ENCODE measurements at places on chromosomes 12 and 14.

GRCh38 chr14:99691111-99691885 lies 7.2 kb downstream of the CYP46A1 start:
- no peak for DNase-seq

DNA sequence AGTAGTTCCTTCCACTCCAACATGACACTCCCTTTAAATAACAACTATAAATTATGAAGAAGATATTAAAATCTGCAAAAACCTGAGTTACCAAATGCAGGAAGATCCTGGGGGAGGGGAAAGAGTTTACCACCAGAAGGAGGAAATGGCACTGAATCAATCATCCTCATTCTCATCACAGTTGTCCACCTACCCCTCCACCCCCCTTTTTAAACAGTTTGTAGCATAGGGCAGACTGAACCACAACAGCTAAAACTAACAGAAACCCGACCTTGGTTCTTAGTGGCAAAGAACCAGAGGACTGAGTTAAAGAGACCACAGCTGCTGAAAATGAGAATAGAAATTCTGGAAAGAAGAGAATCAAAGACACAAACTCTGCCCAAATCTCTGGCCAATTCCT lies 189.5 kb downstream of the MED13L start:
- no peak for DNase-seq

DNA sequence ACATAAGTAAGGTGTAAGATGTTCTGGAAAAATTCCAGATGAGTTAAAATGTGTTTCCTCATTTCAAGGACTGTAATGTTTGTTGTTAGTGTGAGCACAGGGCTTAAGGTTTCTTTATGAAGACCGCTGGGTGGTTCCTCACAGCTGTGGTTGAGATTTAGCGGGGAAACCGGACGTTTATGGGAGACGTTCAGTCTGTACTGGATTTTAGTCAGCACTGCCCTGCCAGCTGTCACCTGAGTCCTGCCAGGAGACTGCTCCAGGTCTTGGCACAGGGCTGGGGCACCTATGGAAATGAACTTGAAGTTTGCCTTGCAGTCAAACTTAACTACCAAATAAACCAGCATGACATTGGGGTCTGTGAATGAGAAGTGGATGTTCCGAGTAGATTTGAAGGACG lies 555.2 kb downstream of the DIO2 start:
- no peak for DNase-seq

DNA sequence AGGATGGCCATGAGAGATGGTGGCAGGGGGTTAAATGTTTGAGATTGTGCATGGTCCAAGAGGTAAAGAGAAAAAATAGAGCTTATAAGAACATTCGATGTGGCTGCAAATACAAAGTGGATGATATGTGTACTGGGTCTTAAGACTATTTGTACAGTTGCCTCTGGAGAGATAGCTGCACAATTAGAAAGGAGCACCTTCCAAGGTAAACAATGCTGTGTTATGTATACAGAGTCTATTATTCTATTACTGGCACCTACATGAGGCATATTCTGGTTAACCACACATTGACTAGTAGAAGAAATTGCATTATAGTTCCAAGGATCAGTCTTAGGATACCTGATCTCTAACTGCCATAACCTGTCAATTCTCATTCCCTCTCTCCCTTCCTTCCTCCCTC lies 238.0 kb upstream of the FOXN3 start:
- no peak for DNase-seq

GRCh38 chr12:13142747-13143146 lies 39.3 kb upstream of the GSG1 start:
- no peak for DNase-seq

DNA sequence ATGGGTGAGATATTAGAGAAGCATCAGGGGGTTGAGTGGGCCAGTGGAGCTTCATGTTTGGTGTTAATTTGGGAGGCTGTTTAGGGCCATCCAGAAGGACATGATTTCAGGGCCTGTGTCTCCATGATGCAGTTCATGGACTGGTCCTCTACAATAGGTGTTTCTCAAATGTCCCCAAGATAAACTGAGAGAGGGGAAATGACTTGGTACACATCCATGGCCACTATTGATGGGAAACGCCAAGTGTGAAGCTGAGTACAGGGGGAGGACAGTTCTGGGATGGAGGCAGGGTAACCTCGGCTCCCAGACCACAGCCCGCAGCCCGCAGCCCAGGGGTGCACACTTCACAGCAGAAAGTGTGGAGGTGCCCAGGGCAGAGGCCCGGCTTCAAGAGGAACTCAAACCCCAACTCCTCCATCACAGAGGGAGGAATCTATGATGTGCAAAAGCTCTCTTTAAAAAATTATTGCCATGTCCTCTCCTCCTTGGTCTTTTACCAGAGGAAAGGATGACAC lies 33.3 kb downstream of the CACNA2D4 start:
- DNase-seq: no peak

- DNase-seq: no peak
These were observed 62.0 kb upstream of the BCL11B start for GRCh38 chr14:99333841-99334635.

DNA sequence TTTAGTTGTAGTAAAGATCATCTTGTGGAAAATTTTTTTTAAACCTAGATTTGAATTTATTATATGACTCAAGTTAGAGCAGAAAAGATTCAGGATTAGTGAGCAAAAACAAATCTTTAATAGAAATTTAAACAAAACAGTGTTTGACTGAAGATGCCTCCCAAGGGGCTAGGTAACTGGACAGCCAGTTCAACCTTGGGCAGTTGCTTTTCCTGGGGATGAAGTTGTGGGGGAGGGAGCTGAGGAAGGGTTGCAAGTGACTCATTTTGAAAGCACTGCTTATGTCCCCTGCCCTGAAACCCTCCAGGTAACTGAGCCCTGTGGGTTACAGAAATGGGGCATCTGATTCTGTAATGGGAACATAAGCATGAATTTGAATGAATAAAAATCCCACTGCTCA lies 13.1 kb downstream of the CFAP54 start:
- no peak for DNase-seq

DNA sequence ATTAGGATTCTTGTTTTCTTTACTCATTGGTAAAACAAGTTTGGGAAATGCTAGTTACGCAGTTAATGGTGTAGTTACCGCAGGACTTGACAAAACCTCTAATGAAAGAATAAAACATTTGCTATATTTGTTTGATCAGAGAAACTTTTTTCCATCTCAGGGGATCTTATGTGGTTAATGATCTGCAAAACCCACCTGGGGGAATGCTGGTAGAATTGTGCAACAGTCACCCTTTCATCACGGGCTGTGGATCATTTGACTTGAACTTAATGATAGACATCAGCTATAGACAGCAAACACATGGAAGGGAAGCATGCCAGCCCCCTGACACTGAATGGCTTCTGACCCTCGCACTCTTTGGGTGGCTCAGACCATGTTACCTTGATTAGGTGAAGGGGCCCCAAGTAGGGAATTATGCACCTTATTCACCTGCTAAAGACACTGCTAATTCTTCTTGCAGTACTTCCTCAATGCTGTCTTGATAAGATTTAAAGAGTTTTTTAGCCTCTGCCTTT lies 84.2 kb downstream of the PDE3A start:
- DNase-seq: no peak

- no peak for DNase-seq
These were observed 594 bp downstream of the TAMALIN start for GRCh38 chr12:52007158-52007921.

DNA sequence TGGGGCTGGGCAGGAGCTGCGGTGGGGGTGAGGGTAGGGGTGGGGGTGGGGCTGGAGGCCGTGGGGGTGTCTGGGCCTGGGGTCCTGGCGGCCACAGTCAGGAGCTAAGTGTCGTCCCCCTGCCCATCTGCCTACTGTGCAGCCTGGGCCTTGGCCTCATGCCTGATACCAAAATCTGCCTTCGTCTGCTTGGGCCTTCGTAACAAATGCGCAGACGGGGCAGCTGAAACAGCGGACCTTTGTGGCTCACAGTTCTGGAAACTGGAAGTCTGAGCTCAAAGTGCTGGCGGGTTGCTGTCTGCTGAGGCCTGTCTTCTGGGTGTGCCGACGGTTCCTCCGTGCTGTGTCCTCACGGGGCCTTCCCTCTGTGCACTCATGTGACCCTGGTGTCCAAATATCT lies 61.7 kb downstream of the KIF26A start:
- DNase-seq: no peak

DNA sequence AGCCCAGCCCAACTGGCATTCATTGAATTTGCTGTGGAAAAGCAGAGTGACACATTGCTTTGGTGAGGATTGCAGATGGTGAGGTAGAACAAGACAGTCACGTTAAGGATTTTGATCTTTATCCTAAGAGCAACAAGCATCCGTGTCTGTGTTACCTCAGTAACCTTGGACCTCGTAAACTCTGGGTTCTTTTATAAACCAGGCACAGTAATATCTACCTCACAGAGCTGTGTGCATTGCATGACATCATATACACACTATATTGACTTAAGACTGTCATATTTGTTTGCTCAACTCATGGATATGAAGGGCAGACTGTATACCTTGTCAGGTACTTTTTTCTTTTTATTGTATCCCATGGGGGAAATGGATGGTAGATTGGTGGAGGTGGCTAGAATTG lies 156.2 kb downstream of the ETV6 start:
- no peak for DNase-seq

GRCh38 chr12:46410495-46410894 lies 37.9 kb upstream of the SLC38A2 start:
- no peak for DNase-seq

GRCh38 chr14:61860294-61860918 lies 98.2 kb downstream of the SNAPC1 start:
- peak; percentile 51 for DNase-seq

GRCh38 chr14:32201193-32201815 lies 541 bp upstream of the RNU6-7 start:
- DNase-seq: peak; percentile 51

GRCh38 chr12:15515010-15515409 lies 192.7 kb downstream of the PTPRO start:
- DNase-seq: no peak

DNA sequence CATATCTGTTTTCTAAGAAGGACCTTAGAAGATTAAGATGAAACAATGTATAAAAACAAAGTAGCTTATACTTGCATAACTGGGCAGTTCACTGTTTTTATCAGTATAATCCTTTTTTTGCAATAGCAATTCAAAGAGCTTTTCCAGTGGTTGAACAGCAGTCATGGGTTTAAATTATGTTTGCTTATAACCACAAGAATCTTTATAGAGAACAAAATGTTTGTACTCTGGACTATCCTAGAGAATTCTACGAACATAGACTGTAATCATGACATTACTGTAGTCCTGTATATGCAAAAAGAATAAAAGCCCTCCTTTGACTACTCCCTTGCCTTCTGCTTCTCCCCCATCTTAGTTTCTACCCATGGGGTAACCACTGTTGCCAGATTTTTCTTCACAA lies 5.7 kb downstream of the FAM177A1 start:
- DNase-seq: no peak

DNA sequence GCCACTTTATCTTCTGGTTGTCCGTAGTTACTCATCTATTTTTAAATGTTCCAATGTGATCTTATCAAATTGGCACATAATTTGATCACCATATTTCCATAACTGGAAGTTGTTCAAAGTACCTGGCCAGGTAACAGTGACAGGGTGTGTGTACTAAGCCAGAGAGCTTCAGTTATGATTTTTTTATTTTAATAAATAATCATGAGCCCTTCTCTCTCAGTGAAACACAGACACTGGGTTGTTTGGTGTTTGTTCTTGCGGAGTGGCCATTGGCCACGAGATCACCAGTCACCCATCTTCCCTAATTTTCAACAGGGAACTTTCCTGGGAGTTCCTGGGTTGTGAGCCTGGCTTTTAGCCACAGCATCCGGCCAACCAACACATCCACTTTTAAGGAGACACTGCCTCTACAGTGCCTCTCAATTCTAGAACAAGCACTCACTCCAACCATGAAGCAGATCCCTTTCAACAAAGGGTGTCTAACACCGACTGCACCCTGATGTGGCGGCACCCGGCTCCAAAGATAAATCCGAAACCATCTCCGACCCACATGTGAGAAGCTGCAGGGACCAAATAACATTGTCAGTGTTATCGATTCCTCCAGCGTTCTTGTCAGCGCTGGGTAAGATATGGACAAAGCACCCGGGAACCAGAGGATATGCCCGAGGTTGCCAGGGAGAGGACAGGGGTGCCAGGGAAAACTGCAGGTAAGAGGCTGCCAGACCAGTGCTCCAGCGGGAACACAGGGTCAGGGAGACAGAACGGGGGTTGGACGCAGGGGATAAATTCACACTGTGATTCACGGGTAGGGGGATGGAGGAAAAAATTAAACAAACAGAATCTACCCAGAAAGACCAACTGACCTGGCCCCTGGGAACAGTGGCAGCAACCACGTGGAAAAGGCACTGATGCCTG lies 49.9 kb downstream of the FOXN3 start:
- DNase-seq: no peak

- DNase-seq: no peak
These were observed 107.1 kb upstream of the SLCO1C1 start for GRCh38 chr12:20588042-20588441.

DNA sequence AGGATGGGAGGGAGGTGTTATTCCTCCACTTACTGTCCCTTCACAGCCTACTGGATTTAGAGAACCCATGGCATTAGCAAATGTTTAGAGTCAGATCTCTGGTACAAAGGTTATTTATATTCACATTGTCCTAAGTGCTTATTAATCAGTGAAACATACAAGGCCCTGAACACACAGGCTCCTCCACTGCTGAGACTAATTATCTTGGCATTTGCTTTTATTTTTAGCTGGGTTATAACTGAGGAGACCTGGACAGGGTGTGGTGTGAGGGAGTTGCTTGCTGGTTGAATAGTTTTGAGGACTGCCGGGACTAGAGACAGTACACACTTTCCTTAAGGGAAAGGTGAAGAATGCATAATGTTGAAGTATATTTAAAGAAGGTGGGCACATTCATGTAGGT lies 77.5 kb downstream of the FIGNL2 start:
- no peak for DNase-seq

DNA sequence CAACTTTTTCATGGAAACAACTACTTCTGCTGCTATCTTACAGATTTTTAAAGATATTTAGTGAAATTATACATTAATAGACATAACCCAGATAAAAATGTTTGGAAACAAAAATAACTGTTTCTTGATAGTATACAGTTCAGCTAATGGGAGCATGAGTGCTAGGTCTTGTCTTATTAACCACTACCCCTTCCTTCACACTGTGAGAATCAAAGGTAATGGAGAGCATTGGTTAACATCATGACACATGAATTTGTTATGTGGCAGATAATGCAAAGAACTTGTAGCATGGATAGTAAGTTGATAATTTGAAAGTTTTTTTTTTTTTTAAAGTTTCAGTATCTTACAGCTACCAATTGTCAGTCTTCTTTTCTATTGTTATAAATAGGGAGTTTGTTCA lies 44.2 kb downstream of the CCDC91 start:
- no peak for DNase-seq

DNA sequence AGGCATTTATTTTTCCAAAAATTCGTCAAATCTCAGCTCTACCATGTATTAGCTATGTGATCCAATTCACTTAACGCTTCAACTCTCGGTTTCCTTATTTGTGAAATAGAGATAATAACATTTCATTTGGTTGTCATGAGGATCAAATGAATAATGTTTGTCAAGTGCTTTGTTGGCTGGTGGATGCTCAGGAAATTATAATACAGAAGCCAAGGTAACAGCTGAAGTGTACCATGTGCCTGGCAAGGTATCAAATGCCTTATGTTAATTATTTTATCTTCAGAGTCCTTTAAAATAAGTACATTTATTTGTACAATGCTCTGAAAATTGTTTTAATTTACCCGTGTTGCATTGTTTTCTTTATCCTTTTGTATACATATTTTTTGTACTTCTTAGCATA lies 6.1 kb upstream of the PRKCH start:
- DNase-seq: no peak

Measured in stimulated activated CD8-positive, alpha-beta memory T cell treated with anti-CD3 and anti-CD28 coated beads, Interleukin-7, amount 100 ng/mL, for 24 hours (primary cell).